ENCODE measurements at places on chromosomes 4 and X.

DNA sequence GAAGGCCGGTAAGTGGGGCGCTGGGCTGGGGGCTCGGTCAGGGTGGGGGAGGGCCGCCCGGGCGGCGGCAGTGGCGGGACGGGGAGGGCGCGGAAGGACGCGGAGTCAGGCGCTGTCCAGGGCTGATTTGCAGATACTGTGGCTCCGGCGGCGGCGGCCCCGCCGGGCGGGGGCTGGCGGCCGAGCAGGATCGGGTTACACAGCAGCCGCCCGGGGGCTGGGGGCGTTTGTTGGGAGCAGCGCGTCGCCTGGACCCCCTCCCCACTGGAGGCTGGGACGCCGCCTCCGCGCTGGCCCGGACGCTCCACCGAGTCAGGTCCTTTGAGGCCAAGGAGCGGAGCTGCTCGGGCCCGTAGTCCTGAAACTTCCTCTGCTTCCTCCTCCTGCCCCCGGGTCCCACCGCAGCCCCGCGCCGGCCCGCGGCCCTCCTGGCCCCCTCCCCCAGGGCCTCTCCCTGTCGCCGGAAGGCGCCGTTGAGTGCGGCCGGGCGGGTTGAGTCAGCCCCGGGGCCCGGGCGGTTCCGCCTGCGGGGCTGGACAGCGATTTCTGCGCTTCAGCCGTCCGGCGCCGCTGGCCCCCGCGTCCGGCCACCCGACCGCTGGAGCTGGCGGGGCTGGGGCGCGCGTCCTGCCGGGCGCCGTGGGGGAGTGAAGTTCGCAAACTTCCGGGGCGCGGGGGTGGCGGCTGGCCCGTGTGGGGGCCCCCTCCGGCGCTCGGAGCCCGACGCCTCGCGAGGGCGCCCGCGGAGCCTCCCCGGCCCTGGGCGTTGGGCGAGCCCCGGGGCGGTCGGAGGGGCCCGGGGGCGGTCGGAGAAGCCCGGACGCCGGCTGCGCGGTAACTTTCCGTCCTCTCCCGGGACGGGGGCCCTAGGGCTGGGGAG, 746 bp downstream of the REST start:
- peaks cover 11% of the 10 kb centered on the region for H3K4me1 ChIP-seq
- DNase-seq: peak; percentile 79
- peak overlapping the region; percentile 99 for H3K4me3 ChIP-seq
- H3K36me3 ChIP-seq: no peaks in the 10 kb centered on the region

DNA sequence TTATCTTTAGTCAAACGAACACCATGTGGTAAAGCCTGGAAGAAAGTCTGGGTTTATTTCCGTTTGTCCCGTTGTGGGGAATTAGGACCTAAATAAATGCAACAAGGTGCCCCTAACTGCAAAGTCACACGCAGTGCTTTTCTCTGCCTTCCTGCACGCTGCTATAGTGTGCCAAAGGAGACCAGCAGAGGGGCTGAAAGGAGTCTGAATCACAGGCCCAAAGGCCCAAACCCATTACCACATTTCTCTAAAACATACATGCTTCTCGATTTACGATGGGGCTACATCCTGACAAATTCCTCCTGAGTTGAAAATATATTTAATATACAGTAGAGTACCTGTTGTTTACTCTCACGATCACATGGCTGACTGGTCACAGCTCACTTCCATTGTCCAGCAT, 4.5 kb downstream of the VEGFC start:
- no peaks in the 10 kb centered on the region for H3K36me3 ChIP-seq
- H3K27me3 ChIP-seq: no peaks in the 10 kb centered on the region
- H3K4me3 ChIP-seq: no peak overlapping the region
- no peak for DNase-seq
- H3K4me1 ChIP-seq: no peaks in the 10 kb centered on the region

DNA sequence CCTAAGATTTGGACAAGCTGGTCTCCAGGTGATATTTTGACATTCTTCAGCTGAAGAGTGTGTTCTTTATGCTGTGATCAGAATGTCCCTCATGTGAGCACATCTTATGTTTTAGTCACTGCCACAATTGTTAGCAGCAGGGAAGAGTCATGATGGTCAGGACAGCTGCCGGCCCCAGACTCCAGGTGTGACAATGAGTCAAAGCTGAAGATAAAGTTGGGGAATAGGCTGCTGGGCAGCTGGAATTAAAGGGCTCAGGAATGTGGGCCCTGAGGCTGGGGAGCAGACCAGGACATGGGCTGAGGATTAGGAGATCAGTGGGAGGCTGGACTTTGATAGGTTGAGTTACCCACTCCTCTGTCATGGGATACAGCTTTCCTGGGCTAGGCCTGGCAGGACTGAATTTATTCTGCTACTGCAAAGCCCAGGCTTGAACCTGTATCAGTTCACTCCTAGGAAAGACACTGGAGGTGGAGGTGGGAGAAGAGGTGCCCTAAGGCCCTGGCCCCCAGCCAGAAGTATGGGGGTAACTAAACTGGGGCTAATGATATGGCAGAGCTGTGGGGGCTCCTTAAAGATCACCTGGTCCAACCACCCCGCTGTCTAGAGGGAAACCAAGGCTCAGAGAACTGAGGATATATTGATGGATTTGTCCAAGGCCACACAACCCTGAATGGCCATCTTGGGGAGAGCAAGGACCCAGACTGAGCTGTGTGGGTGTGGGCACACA, 119.5 kb downstream of the PJA1 start:
- DNase-seq: no peak
- no peak overlapping the region for H3K4me3 ChIP-seq
- H3K36me3 ChIP-seq: no peaks in the 10 kb centered on the region
- no peak overlapping the region for H3K27ac ChIP-seq
- no peaks in the 10 kb centered on the region for H3K27me3 ChIP-seq

DNA sequence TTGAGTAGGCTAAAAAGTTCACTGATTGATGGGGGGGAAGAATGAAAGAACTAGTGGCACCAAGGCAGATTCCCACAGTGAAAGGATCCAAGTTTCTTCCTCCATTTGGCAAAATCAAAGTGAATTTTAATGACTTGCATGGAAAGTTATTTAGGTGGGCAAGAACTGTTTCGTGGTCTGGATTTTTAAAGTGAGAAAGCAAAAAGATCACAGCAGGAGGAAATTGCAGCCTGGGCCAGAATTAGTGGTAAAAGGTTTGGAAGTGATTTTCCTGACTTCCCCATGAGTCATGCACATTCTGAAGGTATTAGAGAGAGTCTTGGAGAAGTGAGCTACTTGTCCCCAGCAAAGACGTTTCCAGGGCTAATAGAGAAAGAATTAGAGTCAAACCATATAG, 207.8 kb downstream of the ANTXR2 start:
- DNase-seq: no peak
- no peaks in the 10 kb centered on the region for H3K27me3 ChIP-seq
- no peaks in the 10 kb centered on the region for H3K36me3 ChIP-seq
- no peaks in the 10 kb centered on the region for H3K4me1 ChIP-seq
- H3K27ac ChIP-seq: no peak overlapping the region
- no peak overlapping the region for H3K4me3 ChIP-seq

GRCh38 chr4:45846016-45846415, 277.8 kb downstream of the GABRG1 start:
- DNase-seq: no peak
- H3K36me3 ChIP-seq: no peaks in the 10 kb centered on the region
- H3K27ac ChIP-seq: no peak overlapping the region
- H3K27me3 ChIP-seq: no peaks in the 10 kb centered on the region

DNA sequence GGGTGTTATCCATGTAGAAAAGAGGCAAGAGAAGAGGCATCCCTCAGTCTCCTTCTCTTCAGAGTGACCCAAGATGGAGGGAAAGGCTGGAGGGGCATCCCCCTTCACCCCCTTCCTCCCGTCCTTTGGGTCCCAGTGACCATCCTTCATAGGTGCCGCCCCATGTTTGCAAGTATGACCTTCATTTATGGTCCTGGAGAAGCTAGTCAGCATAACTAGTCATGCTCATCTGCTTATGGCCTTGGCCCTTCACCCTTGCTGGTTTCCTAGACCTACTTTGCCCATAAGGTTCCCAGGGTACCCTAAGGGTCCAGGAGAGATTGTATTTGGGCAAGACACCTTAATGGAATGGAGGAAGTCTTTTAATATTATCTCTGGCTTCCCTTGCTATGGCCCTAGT, 46.7 kb downstream of the HMGB2 start:
- no peak overlapping the region for H3K4me3 ChIP-seq
- H3K27ac ChIP-seq: no peak overlapping the region
- H3K4me1 ChIP-seq: no peaks in the 10 kb centered on the region
- DNase-seq: no peak

- no peak for DNase-seq
- no peak overlapping the region for H3K4me3 ChIP-seq
- no peaks in the 10 kb centered on the region for H3K27me3 ChIP-seq
- H3K4me1 ChIP-seq: peaks cover 12% of the 10 kb centered on the region
- no peaks in the 10 kb centered on the region for H3K36me3 ChIP-seq
- H3K27ac ChIP-seq: no peak overlapping the region
Measured at GRCh38 chr4:77797239-77797638, 21.9 kb downstream of the CNOT6L start.

Measured in Peyer's patch (tissue), 4 donors.